ENCODE measurements at places on chromosomes 3 and 15.

GRCh38 chr15:66912001-66912400, 153.4 kb upstream of the SMAD3 start:
- no peak for DNase-seq

- no peak for DNase-seq
These were observed 41.9 kb downstream of the SIDT1 start for GRCh38 chr3:113574213-113574612.

GRCh38 chr15:83174891-83175290, 32.7 kb downstream of the HDGFL3 start:
- DNase-seq = peak; percentile 36

- peak; percentile 33 for DNase-seq
These were observed 114.9 kb downstream of the RFTN1 start for GRCh38 chr3:16398648-16399047.

DNA sequence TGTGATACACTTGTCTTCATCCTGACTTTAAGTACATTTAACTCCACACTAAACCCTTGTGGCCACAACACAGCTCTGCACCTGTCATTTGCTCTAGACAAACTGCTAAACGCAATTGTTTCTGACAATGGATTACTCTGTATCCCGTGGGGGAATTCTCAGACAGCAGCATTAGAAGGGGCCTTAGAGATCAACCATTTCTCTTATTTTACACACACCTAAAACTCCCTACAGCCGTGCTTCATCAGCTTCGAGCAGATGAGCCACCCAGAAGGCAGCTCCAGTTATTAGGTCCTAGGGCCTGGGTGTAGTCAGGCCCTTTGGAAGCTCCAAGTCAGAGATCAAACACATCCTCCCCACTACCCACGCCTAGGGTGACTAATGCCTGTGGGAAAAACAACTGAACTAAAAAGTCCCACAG, 1.3 kb upstream of the IL12A start:
- DNase-seq = peak; percentile 66

DNA sequence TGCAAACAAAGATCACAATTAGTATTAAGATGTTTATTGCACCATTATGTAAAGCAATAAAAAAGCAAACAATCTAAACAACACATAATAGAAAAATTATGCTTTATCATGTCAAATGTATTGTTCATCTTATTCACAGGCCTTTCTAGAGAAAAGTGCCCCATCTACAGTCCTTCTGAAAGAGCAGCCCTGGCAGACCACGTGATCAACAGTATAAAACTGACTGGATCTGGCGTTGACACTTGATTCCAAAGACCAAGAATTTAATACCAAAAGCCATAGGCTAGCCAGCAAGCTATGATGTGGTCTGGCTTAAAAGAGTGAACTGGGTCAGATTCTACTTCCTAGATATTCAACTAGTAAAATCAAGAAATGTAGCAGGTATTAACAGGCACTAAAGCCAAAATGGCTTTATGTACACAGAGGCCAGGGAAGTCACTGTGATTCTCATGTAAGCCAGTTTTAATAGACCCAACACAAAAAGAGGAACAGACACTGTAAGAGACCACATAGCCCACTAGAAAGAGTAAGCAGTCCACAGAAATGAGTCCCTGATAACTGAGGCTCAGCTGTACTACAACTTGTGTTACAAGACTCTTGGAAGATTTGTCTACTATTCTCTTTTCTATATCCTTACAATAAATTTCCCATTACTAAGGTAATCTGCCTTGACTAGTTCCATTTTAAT, 32.5 kb downstream of the DMXL2 start:
- no peak for DNase-seq

- DNase-seq = peak; percentile 49
These were observed 250.0 kb upstream of the SLCO3A1 start for GRCh38 chr15:91603384-91604080.

Data from RPMI7951 (cell line).